Mesangial cell (primary cell): ENCODE measurements at places on chromosomes 3 and 15. TPM values are rescaled to one million over a fixed set of nuclear protein-coding genes. Genes with fewer than 3 reads are reported as not detected.

LRRIQ4 gene
- not detected in 2 replicates for total RNA-seq

MINAR1 gene
- 0.49 and 0.63 TPM in 2 replicates for total RNA-seq

LRTM1 gene
- not detected in 2 replicates for total RNA-seq

GP9 gene
- total RNA-seq: not detected in 2 replicates

CCR5 gene
- total RNA-seq: not detected in 2 replicates

CCDC191 gene
- total RNA-seq: 0.49 and 1.9 TPM in 2 replicates

ITIH4 gene
- total RNA-seq: 0.63 TPM in 1 of 2 replicates, not detected in the other

NDN gene
- 56.5 and 64.7 TPM in 2 replicates for total RNA-seq

COLQ gene
- total RNA-seq: 0.13 and 0.16 TPM in 2 replicates

ETV5 gene
- 21.9 and 31.4 TPM in 2 replicates for total RNA-seq

SAMD7 gene
- not detected in 2 replicates for total RNA-seq
